RPMI7951 (cell line): ENCODE measurements at places on chromosomes 11 and 22. TPM values are rescaled to one million over a fixed set of nuclear protein-coding genes. Genes with fewer than 3 reads are reported as not detected.

The GAS2 gene
- total RNA-seq = 1.1 TPM in 1 of 2 replicates, not detected in the other

The NAALAD2 gene
- total RNA-seq = 0.24 and 0.59 TPM in 2 replicates

The MS4A3 gene
- total RNA-seq = not detected in 2 replicates

The DLG2 gene
- total RNA-seq = 0.36 and 0.49 TPM in 2 replicates

The OR6A2 gene
- 0.10 and 0.24 TPM in 2 replicates for total RNA-seq

The C11orf87 gene
- total RNA-seq = not detected in 2 replicates
